ENCODE measurements at places on chromosomes 13 and 19.

- no peak for DNase-seq
These were observed 10.0 kb downstream of the SLC7A9 start for GRCh38 chr19:32859591-32859990.

DNA sequence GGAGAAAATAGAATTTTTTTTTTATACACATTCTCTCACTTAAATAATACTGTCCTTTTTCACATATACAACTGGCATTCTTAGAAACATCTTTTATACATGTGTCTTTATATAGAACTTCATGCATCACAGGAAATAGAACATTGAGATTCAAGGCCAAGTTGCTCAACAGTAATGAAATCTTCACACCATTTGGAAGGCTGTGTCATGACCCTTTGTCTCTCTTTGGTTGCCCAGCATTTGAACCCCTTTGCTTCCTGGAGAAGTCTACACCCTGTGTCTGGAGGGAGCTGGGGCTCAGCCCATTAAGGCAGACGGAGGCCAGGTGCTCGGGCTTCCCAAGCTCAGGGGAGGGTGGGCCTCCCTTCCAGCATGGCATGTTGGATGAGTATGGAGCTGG, 41.1 kb downstream of the B3GLCT start:
- DNase-seq = no peak

DNA sequence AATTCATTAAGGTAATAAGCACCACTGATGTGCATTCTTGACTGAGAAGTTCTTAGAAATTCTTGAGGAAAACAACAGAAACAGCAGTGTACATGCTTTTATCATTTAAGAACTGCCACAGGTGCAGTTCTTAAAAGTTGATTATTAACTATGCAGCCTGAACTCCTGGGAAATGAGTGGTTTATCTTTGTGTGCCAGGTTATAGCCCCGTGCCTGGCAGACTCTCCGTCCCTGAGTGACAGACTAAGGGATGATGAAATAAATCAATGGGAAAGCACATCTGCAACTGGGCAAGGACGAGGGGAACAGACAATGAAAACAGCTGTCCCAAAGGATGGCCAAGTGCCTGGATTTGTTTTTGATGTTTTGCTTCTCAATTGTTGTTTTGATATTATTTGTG, 84.4 kb upstream of the SPATA13 start:
- no peak for DNase-seq

GRCh38 chr13:49272296-49272695, 24.6 kb downstream of the CDADC1 start:
- DNase-seq = no peak

- no peak for DNase-seq
These were observed 77.6 kb downstream of the TSC22D1 start for GRCh38 chr13:44498502-44498901.

GRCh38 chr13:36353001-36353400, 6.8 kb upstream of the SPART start:
- DNase-seq = no peak

DNA sequence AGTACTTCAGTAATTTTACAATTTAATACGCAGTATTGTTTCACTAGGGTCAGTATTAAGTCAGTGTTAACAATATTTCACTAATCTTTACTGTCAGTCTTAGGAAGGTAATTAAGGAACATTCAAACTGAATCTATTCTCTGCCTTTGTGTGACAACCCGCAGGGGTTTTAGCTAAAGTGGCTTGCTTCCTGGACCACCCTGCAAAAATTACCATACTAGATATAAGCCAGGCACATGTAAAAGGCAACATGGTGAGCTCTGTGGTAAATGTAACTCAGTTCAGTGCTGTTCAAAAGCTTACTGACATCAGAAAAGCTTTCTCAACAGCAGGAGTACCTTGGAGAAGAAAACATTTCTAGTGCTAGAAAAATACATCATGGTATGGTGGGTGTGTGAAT, 116.7 kb downstream of the FREM2 start:
- no peak for DNase-seq

GRCh38 chr19:15479391-15480345, at the start of gene PGLYRP2:
Gene PGLYRP2 (minus strand): TSS chr19:15479501. CDS start chr19:15479371, 130 bp downstream.
- DNase-seq = no peak

GRCh38 chr13:18946738-18947137, 234.9 kb downstream of the TUBA3C start:
- no peak for DNase-seq

DNA sequence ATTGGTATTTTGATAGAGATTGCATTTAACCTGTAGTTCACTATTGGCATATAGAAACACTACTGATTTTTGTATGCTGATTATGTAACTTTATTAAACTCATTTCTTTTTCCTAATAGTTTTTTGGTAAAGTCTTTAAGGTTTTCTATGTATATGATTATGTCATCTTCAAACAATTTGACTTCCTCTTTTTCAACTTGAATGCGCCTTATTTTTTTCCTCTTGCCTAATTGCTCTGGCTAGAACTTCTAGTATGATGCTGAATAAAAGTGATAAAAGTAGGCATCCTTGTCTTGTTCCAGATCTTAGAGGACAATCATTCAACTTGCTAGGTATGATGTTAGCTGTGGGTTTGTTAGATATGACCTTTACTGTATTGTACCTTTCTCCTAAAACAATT, 1034.9 kb downstream of the PCDH9 start:
- DNase-seq = no peak

GRCh38 chr13:23377983-23378632, 55.4 kb downstream of the SACS start:
- DNase-seq = peak; percentile 23

DNA sequence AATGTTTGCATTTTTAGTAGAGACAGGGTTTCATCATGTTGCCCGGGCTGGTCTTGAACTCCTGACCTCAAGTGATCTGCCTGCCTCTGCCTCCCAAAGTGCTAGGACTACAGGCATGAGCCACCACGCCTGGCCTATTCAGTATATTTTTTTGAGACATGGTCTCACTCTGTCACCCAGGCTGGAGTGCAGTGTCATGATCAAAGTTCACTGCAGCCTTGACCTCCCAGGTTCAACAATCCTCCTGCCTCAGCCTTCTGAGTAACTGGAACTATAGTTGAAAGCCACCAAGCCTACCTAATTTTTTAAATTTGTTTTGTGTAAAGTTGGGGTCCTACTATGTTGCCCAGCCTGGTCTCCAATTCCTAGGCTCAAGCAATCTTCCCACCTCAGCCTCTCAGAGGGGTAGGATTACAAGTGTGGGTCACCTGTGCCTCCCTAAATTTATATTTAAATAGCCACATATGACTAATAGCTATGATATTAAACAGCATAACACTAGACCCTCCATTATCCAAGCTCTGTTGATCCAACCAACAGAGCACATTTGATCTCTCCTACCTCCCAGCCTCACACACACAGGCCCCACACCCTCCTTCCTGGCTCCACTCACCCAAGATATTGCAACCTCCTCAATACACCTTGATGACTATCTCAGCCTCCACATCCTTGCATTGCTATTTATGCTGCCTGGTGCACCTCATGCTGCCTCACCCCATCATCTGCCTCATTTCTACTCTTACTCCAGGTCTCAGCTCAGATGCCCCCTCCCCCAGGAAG, 2.1 kb upstream of the CEACAM19 start:
- no peak for DNase-seq

DNA sequence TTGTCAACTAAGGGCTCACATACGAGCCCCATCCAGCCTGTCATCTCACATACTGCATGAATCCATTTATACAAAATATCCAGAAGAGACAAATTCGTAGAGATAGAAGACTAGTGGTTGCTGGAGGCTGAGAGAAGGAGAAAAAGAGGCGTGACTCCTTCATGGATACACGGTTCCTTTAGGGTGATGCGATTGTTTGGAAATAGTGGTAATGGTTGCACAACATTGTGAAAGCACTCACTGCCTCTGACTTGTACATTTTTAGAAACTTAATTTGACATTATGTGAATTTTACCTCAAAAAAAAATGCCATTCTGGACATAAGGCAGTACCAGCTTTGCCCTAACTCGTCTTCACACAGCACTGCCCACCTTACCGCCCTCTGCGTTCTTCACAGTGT, 27.3 kb downstream of the IGFL1 start:
- DNase-seq = no peak

DNA sequence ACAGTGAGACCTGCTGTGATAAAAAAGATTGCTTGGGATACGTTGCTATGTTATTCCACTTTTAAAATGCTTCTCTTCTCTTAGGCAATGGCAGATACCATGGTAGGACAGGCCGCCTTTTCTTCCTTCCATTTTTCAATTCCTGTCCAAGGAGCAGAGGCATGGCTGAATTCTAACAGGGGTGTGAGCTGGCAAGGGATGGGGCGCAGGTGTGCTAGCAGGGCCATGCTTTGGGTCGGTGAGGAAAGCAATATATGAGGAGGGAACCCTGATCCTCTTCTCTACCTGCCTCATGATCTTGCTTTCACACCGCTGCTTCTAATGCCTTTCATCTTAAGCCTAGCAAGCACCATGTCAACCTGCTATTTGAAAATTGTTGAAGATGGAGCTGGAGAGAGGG, 225.0 kb downstream of the KATNAL1 start:
- no peak for DNase-seq

GRCh38 chr19:37362733-37363132, 8.2 kb upstream of the ZNF527 start:
- DNase-seq = no peak

- no peak for DNase-seq
These were observed 65.6 kb downstream of the ARHGAP35 start for GRCh38 chr19:46926170-46927071.

- DNase-seq = no peak
These were observed 1.1 kb downstream of the KMT5C start for GRCh38 chr19:55340784-55341147.

GRCh38 chr13:112734696-112735547, 45.1 kb downstream of the ATP11A start:
- DNase-seq = no peak

DNA sequence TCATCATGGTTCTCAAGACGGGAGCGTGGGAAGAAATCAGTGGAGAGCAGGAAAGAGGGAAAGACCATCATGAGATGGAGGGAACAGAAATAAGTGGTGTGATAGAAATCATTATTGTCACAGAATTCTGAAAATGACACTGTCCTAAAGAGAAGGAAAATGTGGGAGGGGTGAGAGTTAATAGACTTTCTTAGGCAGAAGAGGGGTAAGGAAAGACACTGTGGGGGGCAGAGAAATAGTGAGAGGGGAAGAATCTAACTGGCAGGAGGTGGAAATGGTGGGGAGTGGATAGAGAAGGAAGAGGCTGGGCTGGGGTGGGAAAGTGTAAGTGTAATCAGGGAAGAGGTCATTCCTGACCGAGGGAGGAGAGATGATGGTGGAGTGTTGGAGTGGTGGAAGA, 3.2 kb downstream of the PINLYP start:
- no peak for DNase-seq

- no peak for DNase-seq
These were observed 3.8 kb upstream of the TSHZ3 start for GRCh38 chr19:31352782-31353651.

GRCh38 chr13:113106711-113107351, 1.2 kb downstream of the F7 start:
- DNase-seq = no peak

DNA sequence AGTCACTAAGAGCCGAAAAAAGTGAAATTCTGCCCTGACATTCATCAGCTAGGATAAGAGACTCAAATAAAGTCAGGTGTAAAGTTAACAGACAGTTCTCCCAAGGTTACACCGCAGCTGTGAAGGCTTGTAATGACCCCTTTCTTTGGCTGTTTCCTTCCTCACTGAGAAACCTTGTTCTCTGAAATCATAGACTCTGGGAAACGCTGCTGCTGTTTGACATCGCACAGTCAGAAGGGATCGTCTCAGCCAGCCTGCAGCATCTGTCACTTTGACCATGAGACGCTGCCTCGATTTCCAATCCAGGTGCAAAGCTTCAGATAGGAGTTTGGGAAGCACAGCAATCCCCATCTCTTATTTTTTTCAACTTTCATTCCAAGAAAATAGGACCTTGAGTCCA, 678 bp downstream of the BCAT2 start:
- DNase-seq = no peak

DNA sequence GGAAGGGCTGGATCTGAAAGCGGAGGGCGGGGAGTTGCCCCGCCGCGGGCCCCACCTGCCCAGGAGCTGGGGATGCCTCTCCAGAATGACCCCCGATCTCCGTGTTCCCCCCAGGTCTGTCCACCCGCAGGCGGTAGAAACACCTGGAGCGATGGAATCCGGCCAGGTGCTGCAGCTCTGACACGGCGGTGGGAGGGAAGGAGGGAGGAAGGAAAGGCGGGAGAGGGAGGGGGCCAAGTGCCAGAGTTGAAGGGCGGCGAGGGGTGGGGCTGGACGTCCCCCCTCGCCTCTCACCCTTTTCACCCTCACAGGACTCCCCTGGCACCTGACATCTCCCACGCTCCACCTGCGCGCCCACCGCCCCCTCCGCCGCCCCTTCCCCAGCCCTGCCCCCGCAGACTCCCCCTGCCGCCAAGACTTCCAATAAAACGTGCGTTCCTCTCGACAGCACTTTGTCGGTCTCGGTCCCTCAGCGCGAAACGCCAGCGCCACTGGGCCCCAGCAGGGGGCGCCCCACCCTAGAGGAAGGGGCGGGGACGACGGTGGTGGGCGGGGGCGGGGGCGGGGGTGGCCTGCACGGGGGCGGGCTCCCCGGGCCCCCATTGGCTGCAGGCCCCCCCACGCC, 337 bp upstream of the FXYD7 start:
- peak; percentile 52 for DNase-seq

DNA sequence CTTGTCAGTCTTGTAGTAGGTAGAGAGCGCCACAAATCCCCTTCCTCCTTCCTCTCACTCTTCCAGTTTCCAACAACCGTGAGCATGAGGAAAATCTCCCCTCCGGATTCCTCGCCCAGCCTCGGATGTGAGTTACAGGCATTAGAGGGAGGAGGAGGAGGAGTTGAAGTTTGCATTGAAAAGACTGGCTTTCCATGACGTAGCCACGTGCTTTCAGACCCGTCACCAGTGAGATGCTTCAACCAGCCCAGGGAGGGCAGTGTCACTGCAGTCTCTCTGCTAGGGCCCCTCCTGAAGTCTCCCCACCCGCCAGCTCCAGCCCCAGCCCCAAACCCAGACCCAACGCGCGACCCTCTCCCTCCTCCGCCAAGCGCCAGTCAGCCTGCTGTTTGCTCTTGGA, 442 bp upstream of the FGF14 start:
- no peak for DNase-seq

DNA sequence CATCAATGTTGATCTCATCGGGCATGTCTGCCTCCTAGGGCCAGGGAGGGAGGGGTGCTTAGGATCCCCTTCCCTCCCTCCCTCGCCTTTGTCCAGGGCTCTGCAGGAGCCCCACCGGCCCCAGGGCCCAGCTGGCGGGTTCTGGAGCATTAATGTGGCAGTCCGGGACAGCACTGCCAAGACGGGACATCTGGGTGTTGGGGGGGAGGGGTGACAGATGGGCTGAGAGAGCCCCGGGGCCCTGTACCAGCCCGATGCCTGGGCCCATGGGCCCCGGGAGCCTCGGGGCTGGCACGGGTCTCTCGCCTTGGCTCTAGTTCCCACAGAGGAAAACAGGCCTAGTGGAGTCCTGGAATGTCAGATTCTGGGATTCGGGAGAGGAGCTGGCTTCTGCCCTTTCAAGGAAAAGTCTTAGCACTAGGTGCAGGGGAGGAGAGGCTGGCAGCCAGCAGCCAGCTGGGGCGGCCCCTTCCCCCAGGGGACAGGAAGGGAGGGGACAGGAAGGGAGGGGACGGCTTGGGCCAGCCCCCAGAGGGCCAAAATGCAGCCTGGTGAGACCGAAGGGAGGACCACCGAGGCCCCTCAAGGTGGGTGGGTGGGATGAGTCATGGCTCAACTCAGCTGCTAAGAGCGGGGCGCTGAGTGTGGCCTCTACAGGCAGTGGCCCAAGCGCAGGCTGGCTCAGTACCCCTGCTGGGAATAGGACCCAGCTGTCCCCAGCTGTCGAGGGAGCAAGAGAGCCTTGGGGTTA, 3.1 kb downstream of the PPP1R14A start:
- DNase-seq = no peak
